ENCODE measurements at places on chromosomes 3 and 15. TPM values are rescaled to one million over a fixed set of nuclear protein-coding genes. Genes with fewer than 3 reads are reported as not detected.

The CPNE4 gene
- total RNA-seq = not detected

The ECE2 gene
- total RNA-seq = not detected

The TMOD2 gene
- 14.7 TPM for total RNA-seq

The TMEM266 gene
- total RNA-seq = not detected

The MINDY4B gene
- total RNA-seq = not detected

The C15orf40 gene
- 28.5 TPM for total RNA-seq

The GOLGA6L22 gene
- total RNA-seq = not detected

The UROC1 gene
- not detected for total RNA-seq

The HHLA2 gene
- 4.0 TPM for total RNA-seq

The MELTF gene
- total RNA-seq = 5.4 TPM

The ZBTB38 gene
- total RNA-seq = 55.1 TPM

The KCNAB1 gene
- not detected for total RNA-seq

The MST1R gene
- total RNA-seq = 1.7 TPM

The DLL4 gene
- total RNA-seq = not detected

The PP2D1 gene
- not detected for total RNA-seq

The KY gene
- total RNA-seq = not detected

The CHRM5 gene
- total RNA-seq = not detected

The DUT gene
- total RNA-seq = 255 TPM

The DUOX1 gene
- not detected for total RNA-seq

The DNAH12 gene
- 0.20 TPM for total RNA-seq

The TPRG1 gene
- 42.4 TPM for total RNA-seq

The MEGF11 gene
- not detected for total RNA-seq

The COLQ gene
- 4.1 TPM for total RNA-seq

The FHIT gene
- total RNA-seq = 5.8 TPM

The CHD2 gene
- 218 TPM for total RNA-seq

The GREM1 gene
- not detected for total RNA-seq

The GPR27 gene
- 0.17 TPM for total RNA-seq

The SI gene
- total RNA-seq = not detected

The STXBP5L gene
- total RNA-seq = not detected

The IMP3 gene
- 85.3 TPM for total RNA-seq

The ADPRH gene
- 4.5 TPM for total RNA-seq

The GPR62 gene
- not detected for total RNA-seq

The ERICH6 gene
- 0.23 TPM for total RNA-seq

The GOLGA8R gene
- total RNA-seq = 28.2 TPM

The ARHGAP11A gene
- 96.4 TPM for total RNA-seq

The ZDHHC19 gene
- not detected for total RNA-seq

The SIDT1 gene
- 50.6 TPM for total RNA-seq

The RAD51 gene
- 54.5 TPM for total RNA-seq

The AHSG gene
- not detected for total RNA-seq

The HGD gene
- 1.7 TPM for total RNA-seq

The RAB27A gene
- 87.3 TPM for total RNA-seq

The FMN1 gene
- total RNA-seq = 0.45 TPM

The CCDC13 gene
- 0.85 TPM for total RNA-seq

The LIPH gene
- total RNA-seq = not detected

The MAP6D1 gene
- total RNA-seq = 1.6 TPM

The ALDH1A2 gene
- total RNA-seq = 0.62 TPM

The HRG gene
- not detected for total RNA-seq

The HRH1 gene
- 0.36 TPM for total RNA-seq

The IL5RA gene
- total RNA-seq = 0.48 TPM
